ENCODE measurements at places on chromosomes 5 and 9.

- peak; percentile 77 for DNase-seq
These were observed 41.5 kb upstream of the MAP1B start for GRCh38 chr5:72065751-72066255.

DNA sequence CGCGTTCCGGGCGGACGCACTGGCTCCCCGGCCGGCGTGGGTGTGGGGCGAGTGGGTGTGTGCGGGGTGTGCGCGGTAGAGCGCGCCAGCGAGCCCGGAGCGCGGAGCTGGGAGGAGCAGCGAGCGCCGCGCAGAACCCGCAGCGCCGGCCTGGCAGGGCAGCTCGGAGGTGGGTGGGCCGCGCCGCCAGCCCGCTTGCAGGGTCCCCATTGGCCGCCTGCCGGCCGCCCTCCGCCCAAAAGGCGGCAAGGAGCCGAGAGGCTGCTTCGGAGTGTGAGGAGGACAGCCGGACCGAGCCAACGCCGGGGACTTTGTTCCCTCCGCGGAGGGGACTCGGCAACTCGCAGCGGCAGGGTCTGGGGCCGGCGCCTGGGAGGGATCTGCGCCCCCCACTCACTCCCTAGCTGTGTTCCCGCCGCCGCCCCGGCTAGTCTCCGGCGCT, at the start of gene DAPK1:
Gene DAPK1 (plus strand): TSS at position 264 of the 442 bp plus-strand sequence. CDS start 1,211 bp downstream, outside the sequence.
- DNase-seq, result peak; percentile 47

DNA sequence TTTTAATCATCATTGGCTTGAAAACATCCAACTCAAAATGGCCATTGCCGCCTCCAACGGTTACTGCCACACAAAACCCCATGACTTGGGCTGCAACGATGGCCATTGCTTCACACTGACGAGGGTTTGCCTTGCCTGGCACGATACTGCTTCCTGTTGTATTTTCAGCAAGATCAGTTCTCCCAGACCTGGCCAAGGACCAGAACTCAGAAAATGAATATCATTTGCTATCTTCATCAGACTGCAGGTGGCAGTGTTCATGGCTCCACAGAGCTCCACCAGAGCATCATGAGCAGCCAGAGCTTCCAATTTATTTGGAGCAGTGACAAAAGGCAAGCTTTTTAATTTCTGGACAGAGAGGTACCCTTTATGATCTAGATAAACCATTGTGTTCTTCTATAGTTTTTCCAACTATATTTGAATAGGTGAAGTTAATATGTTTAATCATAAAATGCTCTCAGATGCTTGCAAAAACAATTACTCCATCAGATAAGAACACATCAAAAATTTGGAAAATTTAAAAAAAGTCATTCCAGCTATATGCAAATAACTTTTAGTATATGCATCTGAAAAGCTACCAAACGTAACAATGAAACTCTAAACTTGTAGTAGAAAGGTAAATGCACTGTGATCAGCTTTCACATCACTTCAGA, 10.4 kb downstream of the AMACR start:
- DNase-seq, result no peak

GRCh38 chr5:172841256-172841655, 7.2 kb downstream of the ERGIC1 start:
- DNase-seq, result no peak

- no peak for DNase-seq
These were observed 147.8 kb downstream of the MAST4 start for GRCh38 chr5:66744040-66744439.

- no peak for DNase-seq
These were observed 393.9 kb upstream of the C9orf72 start for GRCh38 chr9:27967210-27967609.

DNA sequence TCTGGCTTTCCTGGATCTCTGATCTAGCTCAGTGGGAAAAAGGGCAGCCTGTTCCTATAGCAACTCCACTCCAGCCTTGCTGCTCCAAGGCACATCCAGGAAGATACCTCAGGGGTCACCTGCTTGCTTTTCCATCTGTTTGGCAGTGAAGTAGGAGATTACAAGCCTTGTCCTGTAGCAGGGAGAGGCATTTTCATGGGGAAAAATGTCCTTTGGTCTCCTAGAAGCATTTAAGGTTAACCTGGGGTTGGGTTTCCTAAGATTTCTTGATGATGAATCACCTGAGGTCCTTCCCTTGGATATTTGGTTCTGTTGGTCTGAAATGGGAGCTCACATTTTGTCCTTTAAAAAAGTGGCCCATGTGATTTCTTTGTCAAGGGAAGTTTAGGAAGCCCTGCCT, 1.5 kb upstream of the TMEM174 start:
- no peak for DNase-seq

DNA sequence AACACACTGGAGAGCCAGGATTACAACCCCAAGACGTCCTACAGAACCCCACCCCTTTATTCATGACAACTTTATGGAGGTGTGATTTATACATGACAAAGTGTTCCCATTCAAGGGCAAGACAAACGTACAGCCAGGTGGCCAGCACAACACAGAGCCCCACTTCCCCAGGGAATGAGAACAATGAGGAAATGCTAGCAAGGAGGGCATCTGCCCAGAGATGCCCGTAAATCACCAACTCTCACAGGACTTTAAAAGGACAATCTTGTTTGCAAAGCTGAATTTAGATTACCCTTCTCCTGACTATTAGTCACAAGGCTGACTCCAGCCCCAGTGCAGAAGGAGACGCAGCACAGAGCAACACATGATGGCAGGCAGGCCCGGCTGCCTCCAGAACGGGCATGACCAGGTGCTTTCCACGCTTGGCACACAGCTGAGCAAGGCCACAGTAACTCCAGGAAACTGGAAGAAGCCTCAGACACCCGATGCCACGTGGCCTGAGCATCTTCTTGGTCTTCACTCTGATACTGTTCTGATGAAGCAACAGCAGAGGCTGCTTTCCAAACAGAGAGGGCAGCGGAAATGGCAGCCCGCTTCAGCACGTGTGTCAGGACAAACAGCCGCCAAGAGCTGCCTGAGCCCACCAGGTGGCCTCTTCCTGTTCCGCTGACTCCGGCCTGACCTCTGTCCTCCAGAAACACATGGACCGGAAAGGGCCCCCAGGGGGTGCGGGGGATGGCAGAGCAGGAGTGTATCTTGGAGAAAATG, 51.4 kb downstream of the ROR2 start:
- peak; percentile 85 for DNase-seq

- no peak for DNase-seq
These were observed 576.2 kb upstream of the CLINT1 start for GRCh38 chr5:158435161-158435616.

GRCh38 chr9:82020331-82020730, 31.8 kb downstream of the SPATA31D1 start:
- DNase-seq, result no peak

- DNase-seq, result no peak
These were observed 257.5 kb downstream of the HSPA4 start for GRCh38 chr5:133309166-133309795.

DNA sequence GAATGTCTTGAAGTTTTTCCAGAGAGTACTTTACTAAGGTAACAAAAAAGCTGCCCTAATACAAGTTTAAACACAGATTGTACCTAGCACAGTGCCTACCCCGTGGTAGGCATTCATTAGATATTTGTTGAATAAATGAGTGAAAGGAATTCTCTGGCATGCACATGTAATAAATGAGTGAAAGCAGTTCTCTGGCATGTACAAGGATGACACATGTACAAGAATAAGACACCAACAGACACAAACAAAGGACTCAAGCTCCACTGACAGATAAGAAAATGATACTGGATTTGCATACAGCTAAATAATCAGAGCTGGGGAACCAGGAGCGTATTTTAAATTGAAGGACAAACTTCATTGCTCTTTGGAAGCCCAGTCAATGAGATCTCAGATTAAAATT, 535.8 kb downstream of the EFNA5 start:
- no peak for DNase-seq

GRCh38 chr5:157571357-157571827, 4.2 kb downstream of the ADAM19 start:
- no peak for DNase-seq

Data from NCI-H1417 treated with DMSO at 0.1 percent for 48 hours (cell line).